ENCODE measurements at places on chromosomes 13 and 19.

DNA sequence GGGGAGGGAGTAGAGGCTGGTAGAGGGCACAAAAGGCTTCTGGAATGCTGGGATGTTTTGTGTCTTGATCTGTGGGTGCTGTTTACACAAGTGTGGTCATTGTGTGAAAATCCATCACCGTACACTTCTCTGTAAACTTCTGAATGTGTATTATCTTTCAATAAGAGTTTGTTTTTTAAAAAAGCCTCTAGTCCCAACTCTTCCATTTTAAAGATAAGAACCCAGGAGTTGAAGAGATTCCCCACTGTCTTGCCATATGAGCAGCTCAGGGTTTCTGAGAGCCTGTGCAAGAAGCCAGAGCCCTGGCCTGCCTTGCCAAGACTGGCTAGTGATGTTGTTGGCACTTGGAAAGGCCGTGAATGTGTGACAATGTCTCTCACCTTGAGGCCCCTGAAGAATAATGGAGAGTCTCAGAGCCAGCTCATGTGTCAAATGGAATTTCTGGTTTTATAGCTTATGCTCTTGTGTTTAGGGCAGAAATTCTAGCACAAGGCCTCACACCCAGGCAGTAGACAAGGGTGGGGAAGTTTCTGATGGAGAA is 57.5 kb upstream of the NPAS1 start:
- DNase-seq, result no peak

- DNase-seq, result no peak
Observed at GRCh38 chr19:6822311-6822670, 49.8 kb downstream of the VAV1 start.

DNA sequence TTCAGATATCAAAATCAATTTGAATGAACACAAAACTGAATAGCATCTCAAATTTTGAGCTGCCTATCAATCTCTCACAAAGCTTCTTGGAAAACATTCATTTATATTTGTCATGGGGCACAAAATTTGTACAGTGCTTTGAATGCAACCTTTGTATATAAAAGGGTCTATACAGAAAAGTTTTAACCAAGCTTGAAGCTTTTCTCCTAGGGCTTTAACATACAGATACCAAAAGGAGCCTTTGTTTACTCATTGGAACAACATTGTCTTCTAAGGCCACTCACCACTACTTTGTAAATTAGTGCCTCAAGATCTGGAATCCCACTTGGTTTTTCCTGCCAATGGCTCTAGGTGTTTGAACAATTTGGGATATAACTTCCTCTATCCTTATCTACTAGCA is 21.2 kb downstream of the LNX2 start:
- no peak for DNase-seq

DNA sequence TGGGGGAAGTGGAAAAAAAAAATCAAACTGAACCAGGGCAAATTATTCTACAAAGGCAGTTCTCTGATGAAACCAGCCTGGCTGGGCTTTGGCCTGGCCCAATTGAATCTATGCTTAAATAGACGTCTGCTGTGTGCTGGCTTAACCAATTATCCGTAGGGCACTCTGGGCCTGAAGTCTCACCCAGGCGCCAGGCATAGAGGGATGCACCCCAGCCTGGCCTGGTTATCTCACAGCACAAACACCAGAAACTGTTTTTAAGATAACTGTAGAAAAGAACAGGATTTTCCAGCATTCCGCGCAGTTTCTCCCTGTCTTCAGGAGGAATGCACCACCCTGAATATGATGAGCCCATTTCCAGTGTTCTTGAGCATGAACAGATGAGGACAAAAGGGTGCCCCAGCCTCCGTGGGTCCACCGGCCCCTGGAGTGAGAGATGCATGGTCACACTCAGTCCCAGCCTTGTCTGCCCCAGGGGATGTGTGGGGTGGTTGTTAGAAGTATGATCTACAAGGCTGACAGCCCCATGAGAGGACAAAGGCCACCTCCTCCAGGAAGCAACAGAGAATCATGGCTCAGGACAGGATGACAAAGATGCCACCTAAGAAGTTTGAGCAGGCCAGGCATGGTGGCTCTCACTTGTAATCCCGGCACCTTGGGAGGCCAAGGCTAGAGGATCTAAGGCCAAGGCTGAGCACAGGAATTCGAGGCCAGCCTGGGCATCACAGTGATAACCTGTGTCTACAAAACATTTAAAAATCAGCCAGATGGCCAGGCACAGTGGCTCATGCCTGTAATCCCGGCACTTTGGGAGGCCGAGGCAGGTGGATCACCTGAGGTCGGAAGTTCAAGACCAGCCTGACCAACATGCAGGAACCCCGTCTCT is 50.2 kb downstream of the PEPD start:
- no peak for DNase-seq

- no peak for DNase-seq
Observed at GRCh38 chr13:80336370-80336769, 4.6 kb downstream of the SPRY2 start.

DNA sequence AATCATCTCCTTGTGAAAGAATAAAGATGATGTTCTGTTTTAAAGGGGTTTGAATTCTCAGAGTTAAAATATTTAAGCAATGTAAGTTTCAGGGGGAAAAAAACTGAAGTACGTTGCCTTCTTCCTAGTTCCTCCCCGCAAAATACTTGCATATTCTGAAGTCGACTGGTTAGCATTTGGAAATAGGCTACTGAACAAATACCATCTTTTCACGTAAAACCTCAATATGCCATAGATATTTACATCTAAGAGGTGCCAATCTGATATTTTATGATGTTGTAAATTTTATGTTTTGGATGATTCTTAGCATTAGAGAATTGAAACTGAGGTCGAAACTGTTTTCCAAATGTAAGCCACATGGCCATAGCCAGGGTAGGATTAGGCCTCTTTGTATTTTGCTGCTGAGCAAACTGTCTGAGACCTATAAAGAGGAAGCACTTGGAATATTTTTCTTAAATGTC is 138.3 kb downstream of the FLT1 start:
- DNase-seq, result no peak

DNA sequence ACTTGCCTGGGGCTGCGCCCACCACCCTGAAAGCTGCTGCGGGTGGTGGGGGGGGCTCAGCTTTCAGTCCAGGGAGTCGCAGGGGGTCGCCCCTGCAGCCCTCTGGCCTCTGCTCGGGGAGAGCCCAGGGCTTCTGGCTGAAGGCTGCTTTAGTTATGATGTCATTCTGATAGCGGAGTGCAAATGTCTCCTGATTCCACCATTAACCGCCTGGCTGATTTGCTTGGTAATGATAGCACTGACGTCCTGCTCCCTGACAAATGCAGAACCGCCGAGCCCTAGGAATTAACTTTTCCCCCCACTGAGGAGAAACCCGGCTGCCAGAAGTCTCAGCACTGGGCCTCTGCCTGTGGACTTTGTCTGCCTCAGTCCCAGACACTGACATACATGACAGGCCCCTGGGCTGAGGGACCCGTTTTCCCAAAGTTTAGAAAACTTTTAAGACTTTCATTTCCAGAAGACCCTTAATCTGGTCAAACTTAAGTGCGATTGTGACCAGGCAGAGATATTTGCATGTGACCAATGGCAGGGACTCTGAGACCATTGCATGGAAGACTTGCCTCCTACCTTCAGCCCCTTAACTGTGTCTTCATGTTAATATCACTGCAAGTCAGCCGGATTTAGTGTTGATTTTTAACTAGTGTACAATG is 142.5 kb upstream of the ZNF536 start:
- DNase-seq, result no peak

GRCh38 chr19:3512562-3513228 is 6.6 kb downstream of the FZR1 start:
- DNase-seq, result no peak

DNA sequence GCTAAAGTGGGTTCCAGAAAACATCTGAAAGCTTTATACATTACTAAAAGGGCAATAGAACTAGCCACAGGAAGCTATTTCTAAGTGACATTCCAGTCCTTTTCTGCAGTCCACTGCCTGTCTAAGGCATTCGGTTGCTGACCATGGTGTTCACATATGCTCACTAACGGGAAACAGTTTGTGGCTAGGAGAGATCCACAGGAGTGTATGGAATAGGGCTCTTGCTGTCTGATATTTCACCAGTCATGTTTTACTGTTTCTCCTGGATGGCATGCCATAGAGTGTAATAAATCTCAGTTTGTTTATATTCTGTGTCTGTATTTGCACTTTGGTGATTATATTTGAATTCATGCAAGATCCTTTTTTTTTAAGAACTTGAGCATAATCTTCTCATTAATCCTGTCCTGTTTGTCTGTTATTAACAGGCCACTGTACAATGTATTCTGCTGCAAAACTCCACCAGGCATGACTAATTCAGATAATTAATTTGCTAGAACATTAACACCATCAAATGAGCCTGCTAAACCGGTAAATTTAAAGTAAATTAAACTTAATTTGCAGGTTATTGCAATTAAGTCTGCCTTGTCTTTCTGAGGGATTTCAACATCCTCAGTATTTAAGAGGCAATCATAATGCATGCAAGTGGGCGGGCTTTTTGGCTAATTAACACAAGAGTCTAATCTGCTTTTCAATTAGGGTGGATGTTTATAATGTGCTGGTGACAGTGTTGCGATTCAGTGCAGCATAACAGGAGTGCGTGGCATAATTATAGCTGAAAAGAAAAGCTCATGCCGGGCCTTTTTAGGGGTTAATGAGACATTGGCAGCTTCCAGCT is 201.3 kb downstream of the POU4F1 start:
- no peak for DNase-seq

Measured in naive thymus-derived CD4-positive, alpha-beta T cell (primary cell).